ENCODE measurements at places on chromosomes 4 and X.

DNA sequence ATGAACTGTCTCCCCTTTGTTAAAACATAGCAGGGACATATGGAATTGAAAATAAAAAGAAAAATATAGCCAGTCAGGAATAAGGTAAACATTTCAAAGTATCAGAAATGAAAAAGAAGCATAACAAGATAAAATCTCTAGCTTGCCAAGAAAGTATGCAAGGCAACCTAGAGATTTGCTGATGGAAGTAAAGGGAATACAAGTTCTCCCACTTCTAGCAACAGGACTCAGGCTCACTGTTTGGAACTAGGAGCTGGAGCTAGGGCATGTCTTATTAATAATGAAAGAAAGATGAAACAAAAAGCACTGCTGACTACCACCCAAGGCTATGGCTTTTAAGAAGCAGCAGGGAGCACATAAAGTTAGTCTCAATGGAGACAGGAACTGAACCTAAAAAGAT is 18.2 kb downstream of the ANKRD50 start:
- no peak for DNase-seq

- DNase-seq = no peak
These were observed 300.8 kb downstream of the PCDH7 start for GRCh38 chr4:31021008-31021407.

DNA sequence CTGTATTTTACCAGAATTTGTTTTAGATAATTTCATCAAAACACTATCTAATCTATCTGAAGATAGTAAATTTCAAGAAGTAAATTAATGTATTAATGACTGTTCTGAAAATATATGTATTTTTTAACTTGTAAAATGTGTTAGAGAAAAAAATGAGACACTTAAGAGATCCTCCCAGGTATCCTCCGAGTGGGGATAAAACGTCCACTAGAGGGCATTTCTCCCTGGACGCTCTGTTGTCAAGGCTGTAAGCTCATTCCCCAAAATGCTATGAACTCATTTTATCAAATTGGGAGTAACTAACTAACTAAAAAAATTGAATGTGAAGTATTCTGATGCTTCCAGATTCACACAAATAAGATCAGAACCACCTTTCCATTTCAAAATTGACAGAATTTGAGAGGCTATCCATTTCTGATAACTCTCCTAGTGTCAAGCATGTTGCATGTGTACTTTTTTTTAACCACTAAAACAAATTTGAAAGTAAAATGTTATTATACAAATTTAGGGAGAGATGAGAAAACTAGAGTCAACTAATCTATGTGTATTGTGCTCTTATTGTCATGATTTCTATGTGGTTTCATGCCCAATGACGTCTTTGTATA is 337.3 kb upstream of the HS3ST1 start:
- DNase-seq = no peak

- no peak for DNase-seq
These were observed 12.5 kb upstream of the NAF1 start for GRCh38 chr4:163179207-163179606.

DNA sequence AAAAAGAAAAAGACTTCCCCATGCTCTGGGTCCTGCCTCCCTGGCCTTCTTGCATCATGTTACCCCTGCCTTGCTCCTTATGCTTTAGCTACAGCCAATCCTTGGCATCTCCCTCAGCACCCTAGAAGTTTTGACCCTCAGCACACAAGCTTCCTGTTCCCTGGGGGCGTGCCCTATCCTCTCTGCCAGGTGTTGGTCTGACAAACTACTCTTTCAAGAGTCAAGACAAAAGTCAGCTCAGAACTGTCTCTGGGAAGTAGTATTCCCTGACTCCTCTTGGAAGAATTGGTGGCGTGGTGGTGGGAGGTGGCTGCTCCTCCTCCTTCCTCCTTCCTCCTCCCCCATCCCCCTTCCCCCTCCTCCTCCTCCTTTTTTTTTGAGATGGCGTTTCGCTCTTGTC is 41.0 kb downstream of the PRPS1 start:
- no peak for DNase-seq

GRCh38 chr4:76883147-76883546 is 14.8 kb downstream of the SOWAHB start:
- DNase-seq = no peak

GRCh38 chrX:150569155-150569477 is 695 bp downstream of the MTM1 start:
- no peak for DNase-seq

DNA sequence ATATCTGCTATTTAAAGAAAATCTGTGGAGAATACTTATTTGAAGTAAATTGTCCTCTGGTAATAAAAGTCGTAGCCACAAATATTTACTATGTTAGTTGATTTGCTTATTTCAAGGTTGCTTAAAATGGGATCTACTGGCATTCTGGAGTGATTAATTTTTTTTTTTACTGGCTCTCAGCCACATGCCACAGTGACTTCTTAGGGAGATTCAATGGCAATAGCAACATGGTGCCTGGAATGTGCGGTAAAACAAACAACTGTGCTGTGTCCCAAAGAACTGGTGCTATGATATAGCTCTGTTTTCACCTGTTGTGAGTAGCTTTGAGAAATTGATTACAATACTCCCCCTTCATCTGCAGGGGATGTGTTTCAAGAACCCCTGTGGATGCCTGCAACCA is 324.3 kb downstream of the GPAT3 start:
- no peak for DNase-seq

DNA sequence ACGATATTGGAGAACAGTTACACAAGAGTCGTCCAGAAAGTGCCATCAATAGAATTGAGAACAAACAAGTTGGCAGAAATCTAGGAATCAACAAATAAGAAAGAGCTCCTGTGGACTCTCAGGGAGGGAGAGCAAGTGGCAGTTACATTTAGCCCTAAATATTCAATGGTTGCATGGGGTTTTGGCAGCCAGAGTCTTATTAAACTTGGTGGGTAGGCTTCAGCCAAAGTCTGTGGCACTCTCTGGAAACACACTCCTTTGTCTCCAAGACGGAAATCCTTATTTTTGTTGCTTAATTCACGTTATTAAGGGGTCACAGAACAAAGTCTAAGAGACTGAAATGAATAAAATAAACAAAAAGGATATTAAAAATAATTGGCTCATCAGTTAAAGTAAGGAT is 742.2 kb upstream of the ATOH1 start:
- DNase-seq = no peak

DNA sequence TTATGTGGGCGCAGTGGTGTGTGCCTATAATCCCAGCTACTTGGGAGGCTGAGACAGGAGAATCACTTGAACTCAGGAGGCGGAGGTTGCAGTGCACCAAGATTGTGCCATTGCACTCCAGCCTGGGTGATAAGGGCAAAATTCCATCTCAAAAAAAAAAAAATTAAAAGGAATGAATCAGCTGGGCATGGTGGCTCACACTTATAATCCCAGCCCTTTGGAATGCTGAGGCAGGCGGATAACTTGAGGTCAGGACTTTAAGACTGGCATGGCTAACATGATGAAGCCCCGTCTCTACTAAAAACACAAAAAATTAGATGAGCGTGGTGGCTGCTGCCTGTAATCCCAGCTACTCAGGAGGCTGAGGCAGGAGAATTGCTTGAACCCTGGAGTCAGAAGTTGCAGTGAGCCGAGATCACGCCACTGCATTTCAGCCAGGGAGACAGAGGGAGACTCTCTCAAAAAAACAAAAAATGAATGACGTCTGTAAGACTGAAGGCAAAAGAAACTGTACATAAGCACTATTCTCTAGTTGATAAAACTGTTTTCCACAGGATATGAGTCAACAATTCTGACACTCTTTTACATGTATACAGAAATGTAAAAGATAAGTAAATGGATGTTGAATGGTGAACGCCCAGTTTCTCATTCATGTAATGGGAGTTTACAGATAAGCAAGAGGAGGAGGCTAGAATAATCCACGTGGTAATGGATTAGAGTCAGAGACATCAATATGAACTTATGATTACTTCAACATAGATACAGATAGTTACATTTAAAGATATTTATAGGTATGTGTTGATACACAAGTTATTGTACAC is 22.2 kb downstream of the CENPC start:
- DNase-seq = no peak

DNA sequence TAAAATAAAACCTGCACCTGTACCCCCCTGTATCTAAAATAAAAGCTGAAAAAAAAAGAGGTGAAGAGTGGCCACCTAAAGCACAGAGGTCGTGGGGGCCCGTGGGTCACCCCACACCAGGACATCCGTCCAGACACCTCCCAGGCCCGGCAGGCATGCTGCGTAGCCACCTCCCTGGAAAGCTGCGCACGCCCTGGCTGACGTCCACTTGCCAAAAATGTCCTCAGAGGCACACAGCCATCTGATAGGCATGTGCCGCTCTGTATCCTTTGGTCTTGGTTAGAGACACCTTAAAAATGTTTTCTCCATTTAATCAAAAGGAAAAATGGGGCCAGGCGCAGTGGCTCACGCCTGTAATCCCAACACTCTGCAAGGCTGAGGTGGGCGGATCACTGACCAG is 17.7 kb downstream of the FAM53A start:
- no peak for DNase-seq

DNA sequence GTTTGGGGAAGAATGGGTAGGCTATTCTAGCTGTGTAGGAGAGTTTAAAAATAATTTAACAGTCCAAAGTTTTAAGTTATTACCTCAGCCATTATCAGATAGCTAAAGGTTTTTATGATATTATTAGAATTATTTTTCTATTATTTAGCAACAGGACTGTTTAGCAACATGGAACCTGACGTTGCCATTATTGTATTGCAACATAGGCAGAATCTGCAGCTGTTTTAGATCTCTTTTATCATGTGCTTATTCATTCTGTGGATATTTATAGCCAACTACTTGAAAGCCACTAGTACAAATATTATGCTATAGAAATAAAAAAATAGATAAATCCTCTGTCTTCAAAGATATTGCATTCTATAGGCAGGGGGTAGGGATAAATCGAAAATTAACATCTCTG is 382.0 kb upstream of the TRAM1L1 start:
- no peak for DNase-seq

DNA sequence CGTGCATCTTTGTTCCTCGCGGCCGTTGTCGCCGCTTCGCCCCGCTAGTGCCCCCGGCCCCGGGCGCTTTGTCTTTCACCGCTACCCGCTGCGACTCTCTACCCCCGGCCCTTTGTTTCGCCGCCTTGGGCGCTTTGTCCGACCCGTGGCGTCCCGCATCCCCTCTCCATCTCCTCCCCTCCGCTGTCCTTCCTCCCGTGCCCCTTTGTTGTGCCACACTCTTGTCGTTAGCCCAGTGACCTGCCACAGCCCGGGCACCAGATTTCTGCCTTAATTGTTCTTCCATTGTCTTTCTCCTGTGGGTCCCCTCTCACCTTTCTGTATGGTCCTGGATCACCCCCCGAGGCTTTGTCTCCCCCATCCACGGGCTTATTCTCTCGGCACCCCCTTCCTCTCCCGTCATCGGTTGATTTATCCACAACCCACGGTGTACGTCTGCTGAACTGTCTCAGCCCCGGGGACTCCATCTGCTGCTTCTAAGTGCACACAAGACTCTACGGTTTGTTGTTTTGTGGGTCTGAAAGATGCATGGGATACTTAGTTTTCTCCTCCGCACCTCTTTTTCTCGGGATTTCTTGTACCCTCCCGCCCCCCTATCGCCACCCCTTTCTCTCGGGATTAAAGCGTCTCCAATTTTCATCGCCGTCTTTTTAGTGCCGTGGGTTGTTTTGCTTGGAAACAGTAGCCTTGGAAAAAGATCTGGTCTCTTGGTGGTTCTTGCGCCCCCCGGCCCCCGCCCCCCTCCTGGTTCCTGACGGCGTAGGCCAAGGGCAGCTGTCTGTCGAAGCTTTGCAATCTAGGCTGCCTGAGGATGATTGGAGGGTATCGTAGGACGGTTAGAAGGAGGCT is 783 bp downstream of the RBPJ start:
- DNase-seq = no peak
